Right hindlimb (tissue), 1 donor: ENCODE measurements at places on chromosomes 16 and 17.
A peak's percentile ranks its signal among the peaks of the same experiment; 100 is the strongest.

- DNase-seq: no peak
These were observed 95.4 kb upstream of the CACNG5 start for GRCh38 chr17:66739553-66739952.

DNA sequence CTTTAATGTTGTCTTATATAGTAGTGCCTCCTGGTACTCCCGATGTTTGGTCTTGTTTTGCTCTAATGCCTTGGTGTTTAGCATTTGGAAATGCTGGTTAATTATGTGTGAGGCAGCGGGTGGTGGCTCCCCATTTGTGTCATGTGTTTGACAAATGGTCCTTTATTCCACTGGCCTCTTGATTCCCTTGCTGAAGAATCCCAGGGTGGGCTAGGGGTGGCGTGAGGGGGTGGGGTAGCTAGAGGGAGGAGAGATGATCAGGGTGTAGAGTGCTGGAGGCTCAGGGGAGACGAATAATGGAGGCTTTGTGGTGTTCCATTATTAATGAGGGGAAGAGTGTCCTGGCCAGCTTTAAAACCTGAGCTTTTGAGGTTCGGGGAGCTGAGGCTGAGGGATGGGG lies 5.4 kb downstream of the DYNLL2 start:
- DNase-seq: no peak

- peak; percentile 52 for DNase-seq
These were observed 30.6 kb downstream of the MYO18A start for GRCh38 chr17:29149431-29150064.

- DNase-seq: no peak
These were observed 63.7 kb upstream of the BCO1 start for GRCh38 chr16:81174644-81175324.

DNA sequence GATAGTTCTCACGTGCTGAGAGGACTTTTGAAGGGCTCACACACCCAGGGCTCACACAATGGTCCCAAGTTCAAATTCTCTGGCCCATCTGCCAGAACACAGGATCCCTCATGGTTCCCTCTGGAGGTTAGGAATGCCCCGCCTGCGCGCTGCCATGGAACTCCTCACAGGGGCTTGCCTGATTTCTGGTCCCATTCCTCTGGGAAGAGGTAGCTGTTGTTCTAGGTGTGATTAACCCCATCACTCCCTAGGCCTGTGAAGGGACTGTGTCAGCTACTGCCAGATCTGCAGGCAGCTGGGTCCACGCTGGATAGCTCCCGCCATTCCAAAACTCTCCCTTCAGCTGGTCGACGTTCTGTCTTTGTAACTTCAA lies 2.3 kb upstream of the ARMC5 start:
- no peak for DNase-seq

DNA sequence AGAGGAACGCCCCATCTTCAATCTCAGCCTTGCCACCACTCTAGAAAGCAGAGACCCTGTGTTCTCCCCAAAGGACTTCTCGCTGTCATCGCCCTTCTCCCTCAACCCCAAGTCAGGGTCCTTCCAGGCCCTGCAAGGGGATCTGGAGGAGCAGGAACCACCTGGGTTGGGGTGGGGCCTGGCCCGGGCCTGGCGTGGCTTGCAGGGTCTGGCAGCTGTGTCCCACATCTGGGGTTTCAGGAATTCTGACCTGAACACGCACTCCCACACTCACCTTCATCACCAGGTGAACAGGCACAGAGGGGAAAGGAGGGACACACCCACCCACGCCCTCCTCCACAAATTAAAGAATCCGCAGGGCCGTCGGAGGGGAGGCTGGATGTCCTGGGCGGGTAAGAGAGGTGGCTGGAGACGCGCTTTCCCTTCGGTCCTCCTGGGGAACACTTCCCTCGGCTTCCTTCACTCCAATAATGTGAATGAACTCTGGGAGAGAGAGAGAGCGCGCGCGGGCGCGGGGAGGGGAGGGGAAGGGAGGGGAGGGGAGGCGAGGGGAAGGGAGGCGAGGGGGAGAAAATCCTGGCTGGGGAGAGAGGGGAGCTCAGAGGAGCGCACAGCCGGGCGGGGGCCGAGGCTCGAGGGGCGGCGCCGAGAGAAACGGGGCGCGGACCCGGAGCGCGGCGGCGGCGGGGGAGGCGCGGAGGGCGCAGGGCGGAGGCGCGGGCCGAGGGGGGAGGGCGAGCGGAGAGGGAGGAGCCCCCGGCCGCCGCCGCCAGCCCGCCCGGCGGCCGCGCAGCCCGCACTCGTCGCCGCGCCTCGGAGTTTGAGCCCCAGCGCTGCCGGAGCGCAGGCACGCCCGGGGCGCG lies at the start of gene CACNG4:
Gene CACNG4 (plus strand): TSS at position 799 of the 863 bp plus-strand sequence. CDS start 205 bp downstream, outside the sequence.
- DNase-seq: peak; percentile 78

DNA sequence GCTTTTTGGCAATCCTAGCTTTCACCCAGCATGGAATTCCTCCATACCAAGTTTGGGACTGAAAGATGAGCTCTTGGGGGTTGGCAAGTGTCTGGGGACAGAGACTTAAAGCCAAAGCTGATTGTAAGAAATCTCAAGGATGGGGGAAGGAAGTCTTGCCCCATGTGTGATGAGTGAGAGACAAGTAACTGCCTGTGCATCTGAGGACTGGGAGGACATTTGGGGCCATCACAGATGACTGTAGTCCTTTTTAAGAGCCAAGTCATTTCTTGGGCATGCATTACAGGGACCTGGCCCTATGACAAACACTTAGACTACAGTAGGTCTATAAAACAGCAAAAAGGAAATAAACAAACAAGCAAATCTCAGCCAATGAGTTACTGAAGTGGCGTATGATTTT lies 36.3 kb upstream of the CCL2 start:
- DNase-seq: no peak

GRCh38 chr17:31279401-31279800 lies 17.6 kb downstream of the OMG start:
- DNase-seq: no peak

DNA sequence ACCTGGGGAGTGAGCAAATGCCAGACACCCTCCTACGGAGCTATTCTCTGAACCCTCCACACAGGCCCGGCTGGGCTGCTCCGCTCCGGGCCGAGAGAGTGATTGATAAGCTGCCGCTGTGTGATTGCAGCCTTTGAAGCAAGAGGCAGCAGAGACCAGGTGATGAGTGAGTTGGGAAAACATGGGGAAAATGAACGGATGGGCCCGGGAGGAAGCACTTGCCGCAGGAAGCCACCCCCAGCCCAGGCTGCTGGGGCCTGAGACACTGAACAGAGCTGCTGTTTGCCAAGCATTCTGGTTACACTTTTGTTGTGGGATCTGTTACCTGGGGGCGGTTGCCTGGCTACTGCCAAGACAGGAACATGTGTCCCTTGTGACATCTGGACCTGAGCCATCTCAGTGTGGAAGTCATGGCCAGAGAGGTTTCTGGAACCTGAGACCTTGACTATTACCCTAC lies 46.4 kb upstream of the KLHDC4 start:
- no peak for DNase-seq

DNA sequence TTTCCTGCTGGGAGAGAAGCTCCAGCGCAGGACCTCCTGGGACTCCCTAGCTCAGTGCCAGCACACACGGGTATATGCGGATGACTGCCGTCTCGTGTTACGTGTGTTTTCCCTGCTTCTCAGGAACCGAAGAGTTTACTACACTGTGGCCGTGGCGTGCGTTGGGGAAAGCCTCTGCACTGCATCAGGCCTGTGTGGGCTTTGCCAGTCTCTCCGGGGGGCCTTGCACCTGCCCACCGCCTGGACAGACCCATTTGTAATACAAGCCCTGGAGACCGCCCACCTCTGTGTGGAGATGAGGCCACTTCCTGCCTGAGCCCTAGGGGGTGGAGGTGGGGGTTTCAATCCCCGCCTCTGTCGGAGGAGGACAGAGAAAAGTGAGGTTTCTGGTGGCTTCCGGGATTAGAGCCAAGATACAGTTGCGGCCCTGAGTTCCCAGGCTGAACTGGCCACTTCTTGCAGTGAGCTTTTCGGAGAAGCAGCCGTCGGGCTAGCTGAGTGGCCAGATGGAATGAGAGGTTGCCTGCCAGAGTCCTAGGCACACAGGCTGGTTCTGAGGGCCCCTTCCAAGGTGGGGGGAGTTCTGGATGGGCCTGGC lies 43.4 kb upstream of the GSE1 start:
- peak; percentile 65 for DNase-seq

- no peak for DNase-seq
These were observed 39.5 kb downstream of the DYNLRB2 start for GRCh38 chr16:80580109-80580832.

- DNase-seq: no peak
These were observed 3.3 kb upstream of the MRM1 start for GRCh38 chr17:36597866-36598777.

GRCh38 chr16:77944631-77945030 lies 77.7 kb upstream of the CLEC3A start:
- no peak for DNase-seq

DNA sequence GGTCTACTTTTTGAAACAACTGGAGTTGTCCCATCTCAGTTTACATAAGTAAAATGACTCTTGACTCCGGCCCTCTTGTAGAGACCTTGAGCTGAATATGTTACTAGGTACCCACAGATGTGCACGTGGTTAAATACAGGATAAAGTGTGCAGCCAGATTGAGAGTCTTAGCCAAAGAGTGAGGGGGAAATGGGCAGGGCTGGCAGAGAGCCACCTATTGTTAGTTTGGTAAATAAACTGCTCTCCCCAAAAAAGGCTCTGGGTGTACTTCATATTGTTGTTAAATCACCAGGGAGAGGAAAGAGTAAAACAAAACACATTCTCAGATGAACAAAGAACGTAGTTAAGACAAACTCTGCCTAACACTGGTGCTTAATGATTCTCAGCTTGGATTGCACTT lies 20.3 kb downstream of the G6PC1 start:
- no peak for DNase-seq

- no peak for DNase-seq
These were observed 15.1 kb downstream of the C16orf54 start for GRCh38 chr16:29730649-29731048.

DNA sequence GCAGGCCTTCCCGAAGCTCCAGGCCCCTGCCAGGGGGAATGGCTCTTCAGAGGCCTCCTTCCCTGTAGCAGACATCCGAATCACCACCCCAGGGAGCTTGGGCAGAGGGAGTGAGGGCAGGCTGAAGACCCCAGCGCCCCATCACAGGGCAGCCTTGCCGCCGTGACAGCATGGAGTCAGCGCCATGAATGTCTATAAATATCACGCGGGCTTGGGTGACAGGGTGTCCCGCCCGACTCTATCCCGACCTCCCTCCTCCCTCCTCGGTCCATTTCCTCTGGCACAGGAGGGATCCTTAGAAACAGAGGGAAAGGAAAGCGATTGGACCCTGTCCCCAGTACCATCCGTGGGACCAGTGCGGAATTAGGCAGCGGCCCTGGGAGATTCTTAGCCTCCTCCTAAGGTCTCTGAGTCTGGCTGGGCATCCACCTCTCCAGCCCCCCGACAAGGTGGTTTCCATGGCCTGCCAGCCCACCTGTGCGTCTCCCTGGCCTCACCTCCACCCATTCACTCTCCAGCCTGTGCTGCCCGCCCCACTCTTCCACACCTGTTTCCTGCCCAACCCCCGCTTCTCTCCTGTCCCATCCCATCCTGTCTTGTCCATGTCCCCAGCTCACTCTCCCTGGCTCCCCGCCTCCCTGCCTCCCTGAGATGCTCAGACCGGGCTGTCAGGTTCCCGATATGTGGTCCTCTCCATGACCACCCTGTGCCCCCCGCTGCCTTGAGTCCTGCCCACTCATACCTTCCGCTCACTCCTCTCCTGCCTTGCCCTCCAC lies 5.1 kb downstream of the ATP2A1 start:
- DNase-seq: no peak

DNA sequence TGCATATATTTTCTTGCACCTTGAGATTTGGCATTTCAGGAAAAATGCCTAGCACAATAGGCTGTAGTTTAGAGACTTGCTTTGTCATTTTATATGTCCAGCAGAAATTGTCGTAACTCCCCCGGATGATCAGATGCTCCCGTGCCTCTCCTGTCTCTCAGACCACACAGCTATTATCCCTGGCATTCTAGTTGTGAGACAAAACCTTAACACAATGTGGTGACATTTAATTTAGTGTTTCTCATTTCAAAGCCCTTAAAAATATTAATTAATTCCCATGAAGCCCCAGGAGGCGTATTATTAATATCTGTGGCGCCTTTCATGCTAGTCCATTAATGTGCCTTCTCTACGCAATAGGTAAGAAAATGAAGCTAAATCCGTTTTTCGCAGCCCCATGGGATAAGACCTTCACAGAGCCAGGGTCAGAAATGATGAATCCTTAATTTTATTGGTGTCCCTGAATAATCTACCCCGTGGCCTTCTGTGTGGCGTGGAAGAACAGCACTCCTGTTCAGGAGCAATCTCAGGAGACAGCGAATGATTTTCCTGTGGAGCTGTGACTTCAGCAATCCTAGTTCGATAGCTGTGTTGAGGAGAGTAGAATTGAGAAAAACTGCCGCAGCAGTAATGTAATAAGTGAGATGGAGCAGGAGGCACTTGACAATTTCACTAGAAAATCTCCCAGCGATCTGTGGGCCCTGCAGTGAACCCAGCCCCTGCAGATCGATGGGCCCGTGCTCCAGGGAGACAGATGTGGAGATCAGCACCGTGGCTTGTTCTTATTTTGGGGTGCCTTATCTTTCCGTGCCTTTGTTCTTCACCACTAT lies 157.9 kb downstream of the RPTOR start:
- no peak for DNase-seq
